Stimulated activated CD4-positive, alpha-beta T cell treated with anti-CD3 and anti-CD28 coated beads, TNF-alpha, amount 100 ng/mL, for 24 hours (primary cell): ENCODE measurements at places on chromosomes 5 and 9.

GRCh38 chr5:39857041-39857440, 432.3 kb upstream of the DAB2 start:
- DNase-seq = no peak

DNA sequence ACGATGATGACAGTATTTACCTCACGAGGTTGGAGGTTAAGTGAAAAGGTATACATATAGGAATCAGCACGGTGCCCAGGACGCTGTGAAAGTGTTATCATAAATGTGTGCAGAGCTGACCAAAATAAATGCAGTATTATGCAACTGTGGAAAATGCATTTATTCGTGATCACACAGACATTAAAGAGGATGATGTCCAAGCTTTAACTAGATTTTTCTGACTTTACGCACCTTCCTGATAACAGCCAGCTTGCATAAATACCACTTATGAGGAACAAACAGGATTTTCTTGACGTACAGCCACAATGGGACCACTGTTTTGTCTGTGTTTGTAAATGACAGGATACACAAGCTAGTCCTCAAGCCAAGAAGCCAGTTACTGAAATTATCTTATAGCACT, 71.4 kb upstream of the ATP10B start:
- no peak for DNase-seq

DNA sequence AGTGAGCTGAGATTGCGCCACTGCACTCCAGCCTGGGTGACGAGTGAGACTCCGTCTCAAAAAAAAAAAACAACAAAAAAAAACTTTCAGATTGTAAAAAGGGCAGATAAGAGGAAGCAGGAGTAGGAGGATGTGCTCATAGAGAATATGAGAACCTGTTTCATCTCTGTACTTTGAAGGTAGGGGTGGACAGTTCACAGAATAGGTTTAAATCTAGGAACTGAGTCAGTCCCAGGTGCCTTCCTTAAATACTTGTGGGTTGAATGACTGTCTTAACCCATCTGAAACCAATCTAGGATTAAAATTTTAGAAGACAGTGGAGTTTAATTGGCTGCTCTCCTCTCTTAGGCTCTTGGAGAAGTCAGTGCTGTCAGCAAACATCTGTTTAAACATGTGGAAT, 12.4 kb downstream of the POLK start:
- no peak for DNase-seq

GRCh38 chr5:171263181-171263580, 45.9 kb upstream of the TLX3 start:
- no peak for DNase-seq

- DNase-seq = no peak
These were observed 51.1 kb downstream of the CDK5RAP2 start for GRCh38 chr9:120528829-120529228.

DNA sequence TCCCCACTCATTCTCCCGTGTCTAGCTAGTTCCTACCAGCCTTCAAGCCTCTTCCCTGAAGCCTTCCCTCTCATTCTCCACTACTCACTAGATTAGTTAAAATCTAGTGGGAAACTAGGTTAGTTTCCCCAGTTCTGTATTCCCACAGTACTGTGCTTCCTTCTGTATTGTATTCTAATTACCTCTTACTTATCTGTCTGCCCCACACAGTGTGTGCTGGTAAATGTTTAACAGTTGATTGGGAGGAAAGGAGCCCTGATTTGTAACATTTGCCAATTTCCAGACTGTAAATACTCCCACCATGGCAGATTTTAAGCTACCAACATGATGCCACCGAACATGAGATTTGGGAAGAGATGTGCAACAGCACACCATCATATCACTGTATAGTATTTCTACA, 8.3 kb downstream of the KLHL3 start:
- DNase-seq = no peak

- DNase-seq = no peak
These were observed 190.6 kb downstream of the DAB2IP start for GRCh38 chr9:121841771-121842611.

- peak; percentile 49 for DNase-seq
These were observed 709 bp downstream of the UAP1L1 start for GRCh38 chr9:137077758-137078693.

DNA sequence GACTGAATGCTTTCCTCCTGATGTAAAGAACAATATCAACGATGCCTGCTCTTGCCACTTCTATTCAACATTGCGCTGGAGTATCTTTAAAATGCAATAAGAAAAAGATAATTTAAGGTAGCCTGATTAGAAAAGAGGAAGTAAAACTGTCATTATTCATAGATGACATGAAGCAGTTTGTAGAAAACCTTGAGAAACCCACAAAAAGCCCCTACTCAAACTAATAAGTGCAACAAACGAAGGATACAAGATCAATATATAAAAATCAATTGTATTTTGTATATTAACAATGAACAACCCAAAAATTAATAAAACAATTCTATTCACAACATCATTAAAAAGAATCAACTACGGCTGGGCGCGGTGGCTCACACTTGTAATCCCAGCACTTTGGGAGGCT, 76.4 kb upstream of the CKMT2 start:
- DNase-seq = no peak

DNA sequence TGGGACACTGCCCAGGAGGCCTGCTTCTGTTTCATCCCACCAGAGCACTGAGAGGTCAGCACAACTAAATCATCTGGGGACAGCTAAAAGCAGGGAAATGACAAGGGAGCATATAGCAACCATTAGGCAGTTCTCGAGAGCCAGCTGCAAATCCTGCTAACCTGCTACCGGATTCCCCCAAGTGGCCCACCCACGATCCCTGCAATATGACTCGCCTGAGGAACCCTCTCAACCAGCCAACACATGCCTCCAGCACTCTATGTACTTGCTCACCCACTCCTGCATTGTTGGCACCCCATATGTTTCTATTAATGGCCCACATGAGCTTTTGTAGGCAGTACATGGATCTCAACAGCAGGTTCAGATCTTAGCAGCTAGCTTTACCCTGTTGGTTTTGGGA, 326.0 kb downstream of the GABRG2 start:
- no peak for DNase-seq

- no peak for DNase-seq
These were observed 104.4 kb downstream of the PJA2 start for GRCh38 chr5:109305352-109305751.

DNA sequence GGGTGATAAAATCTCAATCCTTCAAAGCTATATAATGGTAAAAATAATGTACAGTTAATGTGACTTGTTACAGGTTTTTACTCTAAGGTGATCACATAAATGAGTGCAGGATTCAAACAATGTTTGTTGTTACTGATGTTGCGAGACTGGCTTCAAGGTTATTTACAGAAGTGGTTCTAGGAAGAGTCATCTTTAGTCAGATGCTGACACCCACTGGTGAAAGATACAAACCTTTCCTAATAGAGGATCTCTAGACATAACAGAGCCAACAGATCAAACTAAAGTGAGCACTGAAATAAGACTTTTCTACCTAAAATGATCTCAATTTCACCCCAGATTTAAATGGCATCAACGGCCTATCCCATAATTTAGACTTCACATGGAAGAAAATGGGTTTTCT, 20.2 kb downstream of the ARSB start:
- DNase-seq = no peak

DNA sequence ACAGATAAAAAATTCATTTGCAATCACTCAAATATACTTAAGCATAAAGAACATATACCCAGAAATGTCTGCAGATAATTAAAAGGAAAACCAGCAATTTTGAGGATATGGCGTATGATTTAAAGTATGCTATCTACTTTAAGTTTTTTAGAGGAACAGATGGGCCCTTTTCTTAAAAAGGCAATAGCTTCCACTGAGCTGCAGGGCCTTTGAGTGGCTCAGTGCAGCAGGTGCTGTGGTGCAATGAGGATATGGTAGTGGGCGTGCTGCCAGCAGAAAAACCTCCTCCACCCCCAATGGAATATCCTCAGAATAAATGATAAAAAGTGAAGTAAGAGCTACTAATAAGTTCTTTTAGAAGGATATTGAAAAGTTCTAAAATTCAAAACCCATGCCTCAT, 814.5 kb downstream of the MTRR start:
- DNase-seq = no peak

DNA sequence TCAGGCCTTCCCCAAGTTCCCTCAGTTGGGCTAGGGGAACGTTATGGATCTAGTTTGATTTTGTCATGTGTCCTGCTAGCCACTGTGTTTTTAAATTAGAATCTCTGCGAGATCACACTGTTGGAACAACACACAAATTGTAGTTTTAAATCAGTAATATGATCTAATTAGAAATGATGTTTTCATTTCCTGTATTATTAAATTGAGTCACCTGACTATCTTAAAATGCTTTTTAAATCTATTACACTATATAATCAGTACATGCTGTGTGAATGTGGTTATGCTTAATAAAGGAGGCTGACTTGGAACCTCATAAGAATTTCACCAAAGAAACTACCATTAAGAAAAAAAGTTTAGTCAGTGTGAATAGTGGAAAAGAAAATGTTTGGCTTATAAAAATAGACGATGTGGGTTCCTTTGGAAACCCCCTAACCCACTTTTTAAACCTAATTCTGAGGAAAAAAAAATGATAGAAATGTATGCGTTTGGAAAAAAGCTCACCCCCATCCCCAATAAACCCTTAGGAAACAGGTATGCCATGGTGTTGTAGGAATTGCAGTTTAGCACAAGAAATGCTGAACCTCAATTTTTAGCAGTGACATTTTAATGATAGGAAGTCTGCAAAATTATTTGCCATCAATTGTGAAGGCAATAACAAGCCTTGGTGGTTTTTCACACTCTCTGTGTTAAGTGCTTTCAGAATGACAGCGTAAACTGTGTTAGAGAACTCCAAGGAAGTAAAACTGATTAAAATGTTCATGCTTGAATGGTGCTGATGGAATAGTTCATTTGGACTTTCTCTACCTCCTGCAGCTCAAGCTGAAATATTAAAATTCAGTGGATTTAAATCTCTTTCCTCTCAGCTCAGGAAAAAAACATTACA, 59.0 kb downstream of the TLE4 start:
- no peak for DNase-seq

DNA sequence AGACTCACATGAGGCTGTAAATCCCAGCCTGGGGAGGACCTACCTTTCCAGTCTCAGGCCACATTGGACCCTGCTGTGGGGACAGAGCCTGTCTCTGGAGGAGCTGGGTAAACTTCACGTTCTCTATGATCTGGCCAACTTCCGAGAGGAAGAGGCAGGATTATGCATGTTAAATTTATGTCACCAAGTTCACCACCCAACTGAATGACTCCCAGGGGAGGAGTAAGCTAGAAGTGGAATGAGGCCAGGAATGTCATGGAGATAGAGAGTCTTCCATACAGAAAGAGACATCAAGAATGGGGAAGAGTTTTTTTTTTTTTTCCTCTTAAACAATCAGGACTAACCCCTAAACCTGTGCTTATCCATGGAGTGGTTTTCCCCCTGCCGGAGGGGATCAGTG, 90.3 kb upstream of the PALM2AKAP2 start:
- DNase-seq = no peak

- DNase-seq = peak; percentile 74
These were observed at the start of gene CEMIP2 for GRCh38 chr9:71768388-71769174. CEMIP2 (minus strand) TSS chr9:71768513; CDS start chr9:71750373, 18,140 bp downstream.

DNA sequence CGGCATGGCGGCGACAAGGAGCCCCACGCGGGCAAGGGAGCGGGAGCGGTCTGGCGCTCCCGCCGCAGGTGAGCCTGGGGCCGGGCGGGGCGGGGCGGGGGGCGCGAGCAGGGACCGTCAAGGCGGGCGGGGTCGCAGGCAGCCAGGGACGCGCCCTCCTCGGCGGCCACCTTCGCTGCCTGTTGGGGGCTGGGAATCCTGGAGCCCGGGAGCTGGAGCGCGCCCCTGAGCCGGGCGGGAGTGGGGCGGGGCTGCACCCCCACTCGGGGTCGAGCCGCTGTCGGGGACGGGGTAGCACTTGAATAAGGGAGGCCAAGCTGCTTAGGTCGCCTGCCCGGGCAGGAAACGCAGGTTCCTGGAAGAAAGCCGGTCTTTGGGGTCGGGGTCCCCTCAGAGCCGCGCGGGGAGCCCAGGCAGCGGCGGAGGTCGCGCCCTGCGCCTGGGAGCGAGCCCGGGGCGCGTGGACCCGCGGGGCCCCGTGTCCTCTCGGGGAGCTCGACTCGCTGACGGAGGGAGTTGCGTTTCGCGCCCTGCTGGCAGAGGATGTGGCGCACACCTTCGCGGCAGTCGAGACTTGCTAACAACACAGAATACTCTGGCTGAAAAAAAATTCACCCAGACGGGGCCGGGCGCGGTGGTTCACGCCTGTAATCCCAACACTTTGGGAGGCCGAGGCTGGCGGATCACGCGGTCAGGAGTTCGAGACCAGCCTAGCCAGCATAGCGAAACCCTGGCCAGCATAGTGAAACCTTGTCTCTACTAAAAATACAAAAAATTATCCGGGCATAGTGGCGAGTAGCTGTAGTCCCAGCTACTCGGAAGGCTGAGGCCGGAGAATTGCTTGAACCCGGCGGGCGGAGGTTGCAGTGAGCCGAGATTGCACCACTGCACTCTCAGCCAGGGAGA, 552 bp downstream of the OTULINL start:
- peak; percentile 58 for DNase-seq

GRCh38 chr5:147515269-147515668, 5.4 kb upstream of the DPYSL3 start:
- no peak for DNase-seq

GRCh38 chr9:8062459-8062858, 262.9 kb upstream of the DMAC1 start:
- DNase-seq = no peak
